ENCODE measurements at places on chromosomes 4 and X. TPM values are rescaled to one million over a fixed set of nuclear protein-coding genes. Genes with fewer than 3 reads are reported as not detected.
A peak's percentile ranks its signal among the peaks of the same experiment; 100 is the strongest.

DNA sequence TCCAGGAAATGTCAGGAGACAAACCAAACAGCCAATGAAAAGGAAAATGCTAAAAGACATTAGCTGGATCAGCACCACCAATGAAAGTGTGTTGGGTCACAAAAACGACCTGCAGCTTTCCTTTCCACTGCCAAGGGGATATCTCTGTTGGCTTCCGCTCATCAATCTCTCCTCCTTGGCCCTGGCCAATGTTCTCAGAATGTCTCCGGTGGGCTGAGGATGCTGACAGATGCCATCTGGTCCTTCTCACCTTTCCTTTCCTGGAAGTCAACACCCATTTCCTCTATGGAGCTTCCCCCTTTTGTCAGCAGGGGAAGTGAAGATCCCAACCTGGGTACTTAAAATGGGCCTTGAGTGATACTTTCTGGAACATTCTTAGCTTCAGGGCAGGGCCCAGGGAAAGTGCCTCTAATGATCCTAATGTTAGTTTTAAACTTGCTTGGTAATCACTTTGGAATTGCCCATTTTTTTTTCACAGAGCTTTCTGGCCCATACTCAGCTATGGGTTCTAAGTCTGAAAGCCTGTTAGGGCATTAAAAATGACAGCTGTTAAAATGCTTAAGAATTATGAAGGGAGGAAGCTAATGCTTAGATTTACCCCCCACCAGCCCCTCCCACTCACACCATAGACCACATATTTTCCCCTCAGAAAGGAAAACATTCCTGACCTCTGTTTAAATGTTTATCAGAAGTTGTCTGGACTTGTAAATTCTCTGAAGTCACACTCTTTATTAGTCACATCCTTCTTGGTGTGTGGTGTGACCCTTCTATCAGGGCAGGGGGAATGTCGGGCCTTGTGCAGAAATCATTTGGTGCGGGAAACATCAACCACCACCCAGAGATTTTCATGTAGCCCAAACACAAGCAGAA is 29.2 kb downstream of the IGFBP7 start:
- peak; percentile 39 for DNase-seq

- DNase-seq = no peak
Observed at GRCh38 chrX:22699581-22700091, 300.1 kb upstream of the DDX53 start.

GRCh38 chr4:5545271-5545670 is 163.1 kb downstream of the EVC2 start:
- no peak for DNase-seq

The GAGE2A gene
- total RNA-seq = not detected

The SSX4B gene
- not detected for total RNA-seq

The C4orf17 gene
- not detected for total RNA-seq

Data from Caco-2 (cell line).